ENCODE measurements at places on chromosomes 3 and 15. TPM values are rescaled to one million over a fixed set of nuclear protein-coding genes. Genes with fewer than 3 reads are reported as not detected.

DNA sequence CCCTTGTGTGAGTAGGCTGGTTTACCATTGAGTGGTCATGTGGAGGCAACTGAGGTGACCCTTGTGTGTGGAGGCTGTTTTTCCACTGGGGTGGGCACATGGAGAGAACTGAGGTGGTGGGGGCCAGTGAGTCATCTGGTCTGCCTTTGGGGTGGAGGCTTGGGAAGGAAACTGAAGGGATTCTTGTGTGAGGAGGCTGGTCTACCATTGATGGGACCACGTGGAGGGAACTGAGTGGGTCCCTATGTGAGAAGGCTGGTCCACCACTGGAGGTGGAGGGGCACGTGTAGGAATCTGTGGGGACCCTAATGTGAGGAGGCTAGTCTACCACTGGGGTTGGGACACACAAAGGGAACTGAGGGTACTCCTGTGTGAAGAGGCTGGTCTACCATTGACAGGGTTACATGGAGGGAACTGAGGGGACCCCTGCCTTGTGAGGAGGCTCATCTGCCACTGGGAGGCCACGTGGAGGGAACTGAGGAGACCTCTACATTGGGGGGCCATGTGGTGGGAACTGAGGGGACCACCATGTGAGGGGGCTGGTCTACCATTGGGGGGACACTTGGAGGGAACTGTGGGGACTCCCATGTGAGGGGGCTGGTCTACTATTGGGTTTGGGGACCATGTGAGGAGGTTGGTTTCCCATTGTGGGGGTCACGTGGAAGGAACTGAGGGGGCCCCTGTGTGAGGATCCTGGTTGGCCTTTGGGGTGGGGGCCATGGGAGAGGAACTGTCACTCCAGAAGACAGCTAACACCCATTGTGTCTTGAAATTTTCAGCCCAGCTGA is 164.5 kb downstream of the WNT7A start:
- H3K4me1 ChIP-seq: no peaks in the 10 kb centered on the region
- DNase-seq: peak; percentile 10
- no peak overlapping the region for H3K4me3 ChIP-seq
- no peaks in the 10 kb centered on the region for H3K36me3 ChIP-seq
- H3K27ac ChIP-seq: no peak overlapping the region

DNA sequence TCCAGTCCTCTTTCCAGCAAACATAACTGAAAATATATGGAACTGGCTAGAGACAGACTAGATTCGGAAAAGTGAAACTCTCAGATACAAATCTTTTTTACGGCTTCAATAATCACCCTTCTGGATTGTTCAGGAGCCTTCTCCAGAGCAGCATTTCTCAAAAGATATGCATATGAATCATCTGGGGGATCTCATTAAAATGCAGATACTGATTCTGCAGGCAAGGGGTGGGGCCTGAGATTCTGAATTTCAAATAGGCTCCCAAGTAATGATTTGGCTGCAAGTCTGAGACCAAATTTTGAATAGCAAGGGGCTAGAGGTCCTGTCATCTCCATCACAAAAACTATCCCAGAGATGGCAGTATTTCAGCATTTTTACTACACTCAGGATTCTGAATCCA is 165.4 kb downstream of the CTNNB1 start:
- no peaks in the 10 kb centered on the region for H3K27me3 ChIP-seq
- no peaks in the 10 kb centered on the region for H3K36me3 ChIP-seq
- no peaks in the 10 kb centered on the region for H3K4me1 ChIP-seq

GRCh38 chr3:40057786-40058185 is 248.4 kb downstream of the MYRIP start:
- H3K27ac ChIP-seq: no peak overlapping the region
- no peaks in the 10 kb centered on the region for H3K27me3 ChIP-seq
- DNase-seq: no peak
- H3K36me3 ChIP-seq: no peaks in the 10 kb centered on the region
- no peak overlapping the region for H3K4me3 ChIP-seq

GRCh38 chr15:62209322-62209721 is 44.2 kb upstream of the C2CD4B start:
- H3K4me1 ChIP-seq: no peaks in the 10 kb centered on the region
- H3K27ac ChIP-seq: peak overlapping the region; percentile 22
- H3K27me3 ChIP-seq: no peaks in the 10 kb centered on the region
- H3K4me3 ChIP-seq: no peak overlapping the region
- DNase-seq: peak; percentile 24

Gene TEX55
- total RNA-seq: not detected

DNA sequence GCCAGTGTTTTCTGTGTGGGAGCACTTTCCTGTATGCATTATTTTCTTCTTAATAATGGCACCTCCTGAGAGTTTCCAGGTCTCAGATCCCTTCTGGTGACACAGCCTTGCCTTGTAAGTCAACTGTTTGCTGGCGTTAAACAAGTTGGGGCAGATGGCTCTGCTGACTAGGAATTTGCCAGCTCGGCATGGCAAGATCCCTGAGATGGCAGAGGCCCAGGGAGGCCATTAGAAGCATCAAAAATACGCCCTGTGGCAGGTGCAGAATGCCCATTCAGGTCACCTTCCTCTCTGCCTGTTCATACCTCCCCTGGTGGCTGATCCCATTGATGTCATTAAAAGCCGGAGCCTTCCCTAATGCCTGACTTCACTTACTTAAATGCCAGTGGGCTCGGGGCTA is 320.9 kb upstream of the CTDSPL start:
- no peaks in the 10 kb centered on the region for H3K4me1 ChIP-seq
- H3K27ac ChIP-seq: no peak overlapping the region
- H3K36me3 ChIP-seq: no peaks in the 10 kb centered on the region
- no peak for DNase-seq

Gene KLHL6
- total RNA-seq: 2.0 TPM

DNA sequence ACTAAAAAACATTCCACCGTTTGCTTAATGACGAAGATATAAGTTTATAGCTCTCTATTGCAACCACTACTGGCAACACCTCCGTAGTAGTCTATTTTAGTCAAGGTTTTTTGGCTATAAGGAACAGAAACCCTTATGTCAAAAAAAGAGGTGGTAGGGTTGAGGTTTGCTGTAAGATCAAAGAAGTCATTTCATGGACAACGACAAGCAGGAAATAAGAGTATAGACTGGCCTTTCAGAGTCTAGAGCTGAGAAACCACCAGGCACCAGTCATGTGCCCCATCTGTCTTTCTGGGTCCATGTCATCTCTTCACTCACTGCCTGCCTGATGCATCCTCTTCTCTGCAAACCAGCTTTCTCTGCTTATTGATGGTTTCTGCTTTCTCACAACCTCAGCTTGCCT is 42.7 kb downstream of the THBS1 start:
- H3K4me1 ChIP-seq: peaks cover 22% of the 10 kb centered on the region
- DNase-seq: no peak
- no peaks in the 10 kb centered on the region for H3K36me3 ChIP-seq
- H3K4me3 ChIP-seq: no peak overlapping the region
- peak overlapping the region; percentile 87 for H3K27ac ChIP-seq
- no peaks in the 10 kb centered on the region for H3K27me3 ChIP-seq

GRCh38 chr3:116524453-116525210 is 79.3 kb upstream of the LSAMP start:
- no peaks in the 10 kb centered on the region for H3K4me1 ChIP-seq
- H3K4me3 ChIP-seq: no peak overlapping the region
- no peak for DNase-seq
- H3K36me3 ChIP-seq: no peaks in the 10 kb centered on the region
- no peaks in the 10 kb centered on the region for H3K27me3 ChIP-seq

Gene CAND2
- total RNA-seq: 0.72 TPM

- no peak overlapping the region for H3K4me3 ChIP-seq
- no peak for DNase-seq
- H3K27me3 ChIP-seq: no peaks in the 10 kb centered on the region
These were observed 205.7 kb upstream of the ROBO1 start for GRCh38 chr3:79973482-79973881.

DNA sequence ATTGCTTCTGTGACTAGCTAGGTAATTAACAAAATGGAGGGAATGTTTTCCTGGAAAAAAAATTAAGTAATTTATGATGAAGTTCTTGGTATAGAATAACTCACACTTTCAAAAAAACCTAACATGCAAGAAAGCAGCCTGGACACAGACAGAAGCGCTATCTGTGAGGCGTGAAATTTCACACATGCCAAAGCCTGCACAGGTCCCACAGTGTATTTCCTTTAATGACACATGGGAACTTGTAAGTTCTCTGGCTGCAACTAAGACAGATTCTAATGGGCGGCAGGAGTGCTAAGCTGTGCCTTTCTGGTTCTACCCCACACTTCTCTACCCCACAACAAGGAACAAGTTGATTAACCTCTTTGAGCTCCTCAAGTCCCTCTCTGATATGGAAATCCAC is 84.9 kb upstream of the NEO1 start:
- DNase-seq: no peak
- no peaks in the 10 kb centered on the region for H3K27me3 ChIP-seq

- peaks cover 4% of the 10 kb centered on the region for H3K4me1 ChIP-seq
- no peaks in the 10 kb centered on the region for H3K27me3 ChIP-seq
- DNase-seq: no peak
- no peak overlapping the region for H3K4me3 ChIP-seq
These were observed 34.1 kb downstream of the LRIG1 start for GRCh38 chr3:66466606-66467270.

GRCh38 chr3:29141918-29142275 is 139.0 kb upstream of the RBMS3 start:
- H3K27me3 ChIP-seq: no peaks in the 10 kb centered on the region
- DNase-seq: no peak
- H3K4me3 ChIP-seq: no peak overlapping the region
- H3K36me3 ChIP-seq: no peaks in the 10 kb centered on the region
- no peak overlapping the region for H3K27ac ChIP-seq

DNA sequence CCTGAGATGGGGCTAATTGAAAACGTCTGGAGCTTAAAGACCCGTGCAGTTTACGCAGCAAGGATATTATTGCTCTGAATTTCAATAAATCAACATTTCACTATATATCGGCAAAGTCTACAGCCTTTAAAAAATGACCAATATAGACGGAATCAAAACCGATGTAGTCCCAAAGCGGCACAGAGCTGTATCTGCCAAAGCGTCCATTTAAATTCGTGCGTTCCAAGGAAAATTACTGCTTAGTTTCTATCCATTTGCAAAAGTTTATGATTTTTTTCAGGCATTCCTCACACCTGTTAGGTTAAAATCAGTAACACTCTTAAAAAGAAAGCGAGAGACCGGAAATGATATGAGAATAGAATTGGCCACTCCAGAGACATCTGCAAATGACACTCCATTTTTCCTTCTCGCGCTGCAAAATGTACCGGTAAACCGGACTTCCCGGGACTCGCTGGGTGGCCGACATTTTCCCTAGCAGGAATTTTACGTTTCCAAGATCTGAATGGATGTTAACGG is 777 bp upstream of the EIF4A2 start:
- no peaks in the 10 kb centered on the region for H3K27me3 ChIP-seq
- H3K4me3 ChIP-seq: peak overlapping the region; percentile 77
- H3K4me1 ChIP-seq: peaks cover 5% of the 10 kb centered on the region
- peak overlapping the region; percentile 90 for H3K27ac ChIP-seq
- H3K36me3 ChIP-seq: peaks cover 22% of the 10 kb centered on the region

GRCh38 chr3:176632925-176633324 is 564.4 kb downstream of the TBL1XR1 start:
- no peaks in the 10 kb centered on the region for H3K27me3 ChIP-seq
- no peaks in the 10 kb centered on the region for H3K4me1 ChIP-seq
- no peak overlapping the region for H3K27ac ChIP-seq
- no peaks in the 10 kb centered on the region for H3K36me3 ChIP-seq
- no peak overlapping the region for H3K4me3 ChIP-seq
- DNase-seq: no peak

- H3K4me1 ChIP-seq: no peaks in the 10 kb centered on the region
- H3K4me3 ChIP-seq: no peak overlapping the region
- no peak for DNase-seq
- H3K36me3 ChIP-seq: no peaks in the 10 kb centered on the region
- H3K27me3 ChIP-seq: peaks cover 19% of the 10 kb centered on the region
- H3K27ac ChIP-seq: no peak overlapping the region
These were observed 5.8 kb upstream of the MEX3B start for GRCh38 chr15:82051664-82052063.

GRCh38 chr3:195005251-195005620 is 265.7 kb downstream of the XXYLT1 start:
- DNase-seq: no peak
- no peak overlapping the region for H3K4me3 ChIP-seq
- H3K4me1 ChIP-seq: no peaks in the 10 kb centered on the region
- H3K36me3 ChIP-seq: no peaks in the 10 kb centered on the region
- H3K27me3 ChIP-seq: no peaks in the 10 kb centered on the region

DNA sequence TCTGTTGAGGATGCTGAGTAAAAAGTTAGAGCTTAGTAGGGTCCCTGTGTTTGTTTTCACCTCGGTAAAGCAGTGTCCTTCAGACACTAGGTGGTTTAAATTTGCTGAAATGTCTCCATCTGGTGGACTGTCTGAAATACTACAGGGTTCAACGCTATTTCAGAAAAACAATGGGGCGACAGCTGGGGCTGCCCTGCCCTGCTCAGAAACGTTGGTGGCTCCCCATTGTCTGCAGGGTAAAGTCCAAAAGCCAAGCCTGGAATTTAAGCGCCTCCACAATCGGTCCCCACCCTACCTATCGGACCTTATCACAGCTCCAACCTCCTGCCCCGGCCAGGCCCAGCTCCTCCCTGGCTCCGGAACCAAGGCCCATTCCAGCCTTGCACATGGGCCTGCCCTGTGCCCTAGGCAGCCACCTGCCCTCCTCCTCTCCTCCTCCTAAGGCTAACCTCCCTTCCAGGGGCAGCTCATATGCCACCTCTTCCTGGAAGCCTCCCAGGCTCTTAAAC is 4.3 kb upstream of the TSEN2 start:
- no peaks in the 10 kb centered on the region for H3K36me3 ChIP-seq
- peaks cover 22% of the 10 kb centered on the region for H3K4me1 ChIP-seq
- no peak overlapping the region for H3K4me3 ChIP-seq
- peak overlapping the region; percentile 75 for H3K27ac ChIP-seq
- peak; percentile 86 for DNase-seq

GRCh38 chr15:63405683-63406390 is 24.2 kb upstream of the CA12 start:
- no peaks in the 10 kb centered on the region for H3K4me1 ChIP-seq
- no peak overlapping the region for H3K4me3 ChIP-seq
- H3K27me3 ChIP-seq: no peaks in the 10 kb centered on the region

Gene SERINC4
- total RNA-seq: 0.21 TPM

DNA sequence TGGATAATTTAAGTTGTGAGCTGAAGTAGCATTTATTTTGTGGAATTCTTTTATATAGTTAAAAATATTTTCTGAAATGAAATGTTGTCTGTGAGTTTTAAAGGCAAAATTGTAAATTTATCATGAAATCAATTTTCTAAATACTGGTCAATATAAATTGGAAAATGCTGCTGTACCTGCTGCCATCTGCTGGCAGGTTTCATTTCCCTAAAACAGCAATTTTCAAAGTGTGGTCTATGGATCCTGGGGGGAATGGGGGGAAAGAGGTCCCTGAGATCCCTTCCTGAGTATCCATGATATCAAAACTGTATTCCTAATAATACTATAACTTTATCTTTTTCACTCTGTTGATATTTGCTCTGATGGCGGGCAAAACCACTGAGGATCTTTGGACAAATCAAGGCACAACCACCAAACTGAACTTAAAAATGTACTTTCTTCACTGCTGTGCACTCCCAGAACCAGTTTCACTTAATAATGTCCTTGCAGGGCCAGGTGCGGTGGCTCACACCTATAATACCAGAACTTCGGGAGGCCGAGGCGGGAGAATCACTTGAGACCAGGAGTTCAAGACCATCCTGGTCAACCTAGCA is 17.2 kb upstream of the CCR4 start:
- H3K36me3 ChIP-seq: no peaks in the 10 kb centered on the region
- H3K27ac ChIP-seq: no peak overlapping the region
- H3K27me3 ChIP-seq: no peaks in the 10 kb centered on the region
- H3K4me1 ChIP-seq: no peaks in the 10 kb centered on the region

All from colonic mucosa (tissue), 4 donors.